ENCODE measurements at places on chromosomes 16 and 17. TPM values are rescaled to one million over a fixed set of nuclear protein-coding genes. Genes with fewer than 3 reads are reported as not detected.

- H3K27me3 ChIP-seq = no peaks in the 10 kb centered on the region
- H3K4me3 ChIP-seq = peak overlapping the region; percentile 11
- H3K4me1 ChIP-seq = peaks cover 9% of the 10 kb centered on the region
Measured at GRCh38 chr16:75550211-75550662, 5.8 kb downstream of the TMEM231 start.

Gene MRPL12
- total RNA-seq = 79.1 TPM

DNA sequence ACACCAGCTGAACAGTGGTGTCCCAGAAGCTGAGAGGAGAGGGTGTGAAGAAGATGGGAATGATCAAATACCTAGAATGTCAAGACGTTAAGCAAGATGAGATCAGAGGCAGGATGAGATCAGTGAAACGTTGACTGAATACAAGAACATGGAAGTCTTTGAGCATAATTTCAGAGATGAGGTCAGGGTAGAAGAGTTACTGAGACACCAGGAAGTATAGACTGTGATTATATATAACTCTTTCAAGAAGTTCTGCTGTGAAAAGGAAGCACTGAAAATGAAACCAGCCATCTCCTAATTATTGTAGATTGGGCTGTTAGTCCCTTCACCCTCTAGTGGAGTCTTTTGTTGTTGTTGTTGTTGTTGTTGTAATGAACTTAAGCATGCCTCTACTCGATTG, 9.1 kb downstream of the SHCBP1 start:
- no peak overlapping the region for H3K4me3 ChIP-seq
- H3K27ac ChIP-seq = no peak overlapping the region
- DNase-seq = no peak
- H3K4me1 ChIP-seq = no peaks in the 10 kb centered on the region
- H3K27me3 ChIP-seq = no peaks in the 10 kb centered on the region

Gene FAM20A
- 3.1 TPM for total RNA-seq

Gene CALB2
- 0.23 TPM for total RNA-seq

Data from gastrocnemius medialis (tissue), 4 donors.